ENCODE measurements at places on chromosomes 7 and 10. TPM values are rescaled to one million over a fixed set of nuclear protein-coding genes. Genes with fewer than 3 reads are reported as not detected.

GRCh38 chr10:83848677-83849076 lies 290.6 kb upstream of the GHITM start:
- no peak for DNase-seq

DNA sequence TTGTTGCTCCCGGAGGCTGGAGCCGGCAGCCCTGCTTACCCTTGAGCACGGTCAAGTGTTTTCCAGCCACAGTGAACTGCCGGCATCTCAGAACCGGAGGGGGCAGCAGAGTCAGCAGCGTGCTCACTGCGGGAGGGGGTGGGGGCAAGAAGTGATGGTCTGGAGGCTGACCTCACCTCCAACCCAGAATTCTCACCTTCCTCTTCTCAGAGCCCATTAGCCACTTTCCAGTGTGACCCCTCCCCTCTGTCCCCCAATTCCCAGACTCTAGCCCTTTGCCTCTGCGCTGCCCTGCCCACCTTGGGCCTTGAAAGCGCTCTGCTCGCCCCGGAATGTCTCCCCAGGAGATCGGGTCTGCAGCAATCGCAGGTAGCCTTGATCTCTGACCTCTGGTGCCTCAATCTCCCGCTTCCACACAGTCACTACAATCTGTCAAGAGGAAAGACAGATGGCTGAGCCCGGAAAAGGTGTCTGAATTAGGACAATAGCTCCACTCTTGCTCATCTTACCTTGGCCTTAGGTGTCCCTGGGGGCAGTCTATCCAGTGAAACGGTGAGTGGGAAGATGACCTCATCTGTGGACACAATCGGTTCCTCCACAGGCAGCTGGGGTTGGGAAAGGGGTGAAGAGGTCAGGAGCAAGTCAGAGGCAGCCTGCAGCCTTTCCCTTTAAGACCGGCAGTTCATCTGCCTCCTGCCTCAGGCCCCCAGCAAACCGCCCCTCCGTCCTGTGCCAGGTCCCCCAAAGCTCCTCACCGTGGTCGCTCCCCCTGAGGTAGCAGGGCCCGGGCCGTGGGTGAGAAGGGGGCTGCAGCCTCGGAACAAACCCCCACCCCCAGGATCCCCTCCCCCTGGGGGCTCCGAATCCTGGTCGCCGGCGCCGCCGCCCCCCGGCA lies 942 bp downstream of the TRAPPC14 start:
- DNase-seq: peak; percentile 41

- DNase-seq: no peak
These were observed 5.8 kb downstream of the IFIT1 start for GRCh38 chr10:89398003-89398749.

- no peak for DNase-seq
These were observed 88.0 kb downstream of the CFTR start for GRCh38 chr7:117567781-117568180.

- no peak for DNase-seq
These were observed 18.1 kb upstream of the ABCB5 start for GRCh38 chr7:20597339-20597738.

GRCh38 chr10:114541081-114541796 lies 116.8 kb downstream of the ABLIM1 start:
- DNase-seq: peak; percentile 69

DNA sequence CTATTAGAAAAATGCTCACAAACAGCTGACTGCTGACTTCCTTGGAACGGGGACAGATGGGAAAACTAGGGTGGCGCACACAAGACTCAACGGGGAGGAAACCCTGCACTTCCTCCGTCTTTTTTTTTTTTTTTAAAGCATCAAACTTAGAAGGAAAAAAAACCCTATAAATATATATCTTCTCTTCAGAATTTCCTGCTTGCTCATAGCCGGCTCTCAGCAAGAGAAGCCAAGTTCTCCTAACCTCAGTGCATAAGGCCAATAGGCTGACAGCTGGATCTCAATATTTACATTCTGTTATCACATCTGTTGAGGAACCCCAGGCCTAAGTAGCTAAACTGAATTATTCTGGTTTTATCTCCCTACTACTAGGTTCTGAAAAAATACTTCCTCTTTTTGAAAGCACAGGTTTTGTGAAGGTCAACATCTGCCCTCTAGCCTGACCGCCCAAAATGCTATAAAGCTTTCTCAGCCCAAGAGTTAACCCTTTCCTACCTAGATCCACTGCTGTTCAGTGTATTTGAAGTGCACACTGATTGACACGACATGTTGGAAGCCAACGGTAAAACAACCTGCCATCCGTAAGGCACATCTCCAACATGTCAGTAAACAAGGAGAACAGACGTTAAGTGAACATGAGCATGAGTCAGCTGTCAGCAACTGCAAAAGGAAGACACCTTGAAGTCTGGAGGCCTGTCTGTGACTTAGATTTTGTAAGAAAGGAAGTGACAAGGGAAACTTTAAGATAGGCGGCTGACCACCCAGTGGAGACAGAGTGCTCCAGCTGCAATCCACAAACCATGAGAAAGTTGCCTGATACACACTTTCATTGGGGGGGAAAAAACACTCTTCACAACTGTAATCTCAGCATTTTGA lies 83.8 kb downstream of the EBLN1 start:
- no peak for DNase-seq

SPDYE8 gene
- not detected for total RNA-seq

HYAL4 gene
- not detected for total RNA-seq

- DNase-seq: no peak
These were observed 170.5 kb downstream of the TNS3 start for GRCh38 chr7:47411281-47411869.

AGR2 gene
- total RNA-seq: not detected

VSTM4 gene
- 12.2 TPM for total RNA-seq

DNA sequence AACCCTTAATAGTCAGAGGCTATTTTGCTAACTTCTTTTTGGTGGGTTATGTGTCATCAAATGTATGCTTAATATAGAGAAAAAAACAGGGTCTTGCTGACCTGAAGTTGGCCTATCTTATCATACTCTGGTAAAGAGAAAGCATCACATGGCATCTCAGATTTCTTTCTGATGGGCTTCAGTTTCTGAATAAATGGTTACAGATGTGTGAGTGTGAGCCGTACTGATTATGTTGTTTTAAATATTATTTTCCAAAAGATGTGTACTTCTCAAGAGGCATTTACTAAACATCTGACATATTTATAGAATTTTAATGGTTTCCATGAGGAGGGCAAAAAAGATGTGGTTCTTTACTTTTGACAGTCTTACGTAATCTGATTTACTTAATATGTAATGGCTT lies 28.4 kb downstream of the BBS9 start:
- DNase-seq: no peak

GRCh38 chr7:48515171-48515570 lies 343.9 kb downstream of the ABCA13 start:
- no peak for DNase-seq

Measured in left ventricle myocardium superior (tissue), 1 donor.